ENCODE measurements at places on chromosomes 7 and 10.

DNA sequence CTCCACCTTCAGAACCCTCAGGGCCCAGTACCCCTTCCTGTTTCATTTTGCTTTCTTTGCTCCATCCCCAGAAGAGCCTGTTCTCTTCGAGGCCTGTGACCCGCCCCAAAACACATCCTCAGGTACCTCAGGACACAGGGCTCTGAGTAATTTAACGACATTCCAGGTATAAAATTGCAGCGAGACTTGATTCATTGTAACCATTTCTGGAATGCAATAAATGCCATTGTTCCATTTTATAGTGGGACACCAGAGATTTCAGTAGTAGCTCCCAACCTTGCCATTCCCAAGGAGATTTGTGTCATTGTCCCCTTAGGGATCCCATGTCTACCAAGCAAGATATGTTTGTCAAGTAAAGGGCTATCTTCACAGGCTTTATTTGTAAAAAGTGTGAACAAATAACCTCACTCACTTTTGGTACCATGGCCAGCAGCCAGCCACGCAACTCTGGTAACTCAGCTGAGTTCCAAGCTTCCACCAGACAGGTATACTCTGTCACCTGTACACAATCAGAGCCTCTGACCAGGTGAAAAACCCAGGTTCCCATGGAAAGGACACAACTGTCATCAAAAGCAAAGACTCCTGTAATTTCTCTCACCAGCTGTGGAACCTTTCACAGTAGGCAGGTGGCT lies 441.3 kb downstream of the PLXNA4 start:
- no peak for DNase-seq

GRCh38 chr7:16926283-16926682 lies 44.5 kb upstream of the AGR3 start:
- DNase-seq = no peak

GRCh38 chr7:126398285-126398684 lies 854.5 kb downstream of the GRM8 start:
- no peak for DNase-seq

- no peak for DNase-seq
Measured at GRCh38 chr10:121614613-121615434, 16.6 kb upstream of the FGFR2 start.

DNA sequence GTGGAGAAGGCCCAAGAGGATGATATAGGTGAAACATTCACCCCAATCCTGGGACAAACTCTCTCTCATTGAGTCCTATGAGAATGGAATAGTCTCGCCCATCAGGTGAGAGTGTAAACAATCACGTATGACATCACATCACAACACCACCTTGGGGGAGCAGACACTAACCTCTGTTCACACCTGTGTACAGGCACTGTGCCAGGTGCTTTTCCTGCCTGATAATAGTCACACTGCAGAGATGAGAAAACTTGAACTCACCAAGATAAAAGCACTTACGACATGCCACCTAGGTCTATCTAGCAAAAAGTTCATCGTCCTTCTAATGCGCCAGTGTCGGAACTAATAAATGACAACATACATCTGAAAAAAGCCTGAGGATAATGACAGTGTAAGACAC lies 187.8 kb downstream of the FAM107B start:
- DNase-seq = no peak

DNA sequence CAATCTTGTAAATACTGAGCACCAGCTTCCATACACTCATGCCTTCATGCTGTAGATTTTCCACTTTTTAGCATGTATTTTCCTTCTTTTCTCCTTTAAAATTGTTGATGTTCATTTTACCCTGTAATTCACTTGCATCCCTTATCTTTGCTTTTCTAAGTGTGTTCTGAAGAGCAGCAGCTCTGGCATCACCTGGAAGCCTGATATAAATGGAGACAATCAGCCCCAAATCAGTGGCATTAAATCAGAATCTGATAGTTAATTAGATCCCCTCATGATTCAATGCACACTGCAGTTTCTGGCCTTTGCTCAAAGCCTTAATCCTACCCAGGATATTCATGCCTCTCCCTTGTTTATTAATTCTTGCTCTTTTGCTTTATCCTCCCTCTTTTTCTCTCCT lies 942.4 kb downstream of the XPNPEP1 start:
- no peak for DNase-seq

DNA sequence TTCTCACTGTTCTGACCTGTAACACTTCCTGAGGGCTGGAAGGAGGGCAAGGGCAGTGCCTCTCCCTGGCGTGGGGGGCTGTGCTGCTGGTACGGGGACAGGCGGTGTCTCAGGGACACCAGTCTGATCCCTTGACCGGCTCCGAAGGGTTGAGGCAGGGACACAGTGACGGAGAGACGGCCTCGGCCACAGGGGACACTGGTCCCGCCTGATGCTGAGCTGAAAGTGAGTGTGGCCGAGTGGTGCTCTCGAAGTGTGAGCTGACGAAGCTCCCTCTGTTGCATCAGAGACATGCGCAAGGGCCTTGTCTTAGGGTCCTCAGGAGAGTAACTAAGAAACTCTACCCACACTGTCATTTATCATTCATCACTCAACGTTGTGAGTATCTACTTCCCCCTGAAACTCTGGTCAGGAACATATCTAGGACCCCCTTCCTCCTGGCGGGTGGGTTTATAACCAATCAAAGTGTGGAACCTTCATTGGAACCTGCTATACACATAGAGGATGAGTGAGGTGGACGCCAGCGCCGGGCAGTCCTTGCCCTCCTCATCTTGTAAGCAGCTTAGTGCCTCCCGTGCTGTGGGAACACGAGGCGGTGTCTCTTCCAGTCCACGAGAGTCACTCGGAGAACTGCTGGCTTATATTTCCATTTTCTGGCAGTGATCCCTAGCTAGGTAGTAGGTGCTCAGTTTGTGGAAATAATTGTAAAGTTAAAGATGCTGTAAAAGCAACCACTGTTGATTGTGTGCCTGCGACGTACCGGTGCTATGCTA lies 283.1 kb downstream of the DNAJB6 start:
- no peak for DNase-seq

DNA sequence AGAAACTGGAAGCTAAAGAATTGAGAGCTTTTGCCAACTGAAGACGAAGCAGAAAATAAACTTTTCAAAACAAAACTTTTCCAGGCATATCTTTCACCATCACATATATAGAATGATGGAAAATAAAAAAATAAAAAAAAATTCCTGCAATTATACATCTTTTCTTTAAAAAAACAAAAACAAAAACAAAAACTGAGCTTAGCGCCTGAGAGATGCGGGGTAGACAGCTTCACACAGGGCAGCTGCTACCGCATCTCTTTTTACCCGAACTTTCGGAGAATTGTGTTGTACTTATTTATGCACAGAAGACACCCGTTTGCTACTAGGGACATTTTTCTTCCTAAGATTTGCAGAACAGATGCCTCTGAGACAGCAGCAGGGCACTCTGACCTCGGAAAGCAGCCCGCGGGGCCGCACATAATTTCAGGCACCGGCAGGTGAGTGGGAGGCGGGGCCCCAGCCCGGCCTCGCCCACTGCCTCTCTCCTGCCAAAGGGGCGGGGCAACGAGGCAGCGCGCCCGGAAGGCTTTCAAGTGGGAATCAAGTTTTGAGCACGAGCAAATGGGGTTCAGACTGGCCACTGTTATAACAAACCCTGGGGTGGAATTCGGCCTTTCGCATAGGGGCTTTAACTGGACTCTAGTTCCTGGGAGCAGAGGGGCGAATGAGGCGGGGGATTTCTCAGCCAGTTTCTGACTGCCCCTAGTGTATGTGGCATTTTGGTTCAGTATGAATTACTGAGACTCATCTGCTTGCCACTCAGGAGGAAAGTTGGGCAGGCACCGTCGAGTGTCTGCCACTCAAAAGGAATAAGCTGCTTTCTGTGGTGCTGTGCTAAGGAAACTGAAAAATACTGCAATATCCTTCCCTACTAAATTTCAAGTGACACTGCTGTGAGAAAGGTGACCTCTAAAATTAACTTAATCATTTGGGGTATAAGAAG lies 18.5 kb upstream of the FAM133B start:
- no peak for DNase-seq

- no peak for DNase-seq
Measured at GRCh38 chr7:28512668-28513440, 100.5 kb downstream of the CREB5 start.

GRCh38 chr7:78185149-78185745 lies 386.7 kb downstream of the PHTF2 start:
- no peak for DNase-seq

DNA sequence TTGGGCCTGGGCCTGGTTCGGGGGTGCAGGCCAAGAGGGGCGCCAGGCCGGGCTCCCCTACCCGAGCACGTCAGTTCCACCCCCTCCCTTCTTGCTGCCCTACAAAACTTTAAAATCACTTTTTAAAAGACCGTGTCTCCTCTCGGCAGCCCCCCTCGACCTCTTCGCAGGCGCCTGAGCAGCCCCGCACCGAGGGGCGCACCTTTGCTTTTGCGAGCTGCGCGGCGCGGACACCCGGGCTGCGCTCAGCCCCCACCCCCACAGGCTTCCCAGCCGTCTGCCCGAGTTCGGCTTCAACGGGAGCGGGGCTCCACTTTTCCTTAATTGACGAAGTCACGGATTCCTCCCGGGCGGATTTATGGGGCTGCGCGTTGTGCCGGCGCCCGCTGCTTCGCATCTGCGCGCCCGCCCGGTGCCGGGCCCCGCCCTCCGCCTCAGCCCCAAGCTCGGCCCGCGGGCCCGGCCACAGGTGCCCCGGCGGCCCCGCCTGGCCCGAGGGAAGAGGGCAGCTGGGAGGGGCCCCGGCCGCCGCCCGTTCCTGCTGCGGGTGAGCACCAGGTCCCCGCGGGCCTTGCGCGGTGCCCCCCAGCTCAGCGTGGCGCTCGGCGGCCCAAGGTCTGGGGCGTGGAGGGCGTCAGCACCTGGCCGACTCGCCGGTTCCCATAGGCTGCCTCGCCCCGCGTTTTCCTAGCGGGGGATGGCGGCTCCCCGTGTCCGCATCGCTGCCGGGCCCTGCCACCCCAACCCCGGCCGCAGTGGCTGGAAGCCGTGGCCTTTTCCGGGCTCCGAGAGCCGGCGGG lies 10.8 kb upstream of the MNX1 start:
- no peak for DNase-seq

DNA sequence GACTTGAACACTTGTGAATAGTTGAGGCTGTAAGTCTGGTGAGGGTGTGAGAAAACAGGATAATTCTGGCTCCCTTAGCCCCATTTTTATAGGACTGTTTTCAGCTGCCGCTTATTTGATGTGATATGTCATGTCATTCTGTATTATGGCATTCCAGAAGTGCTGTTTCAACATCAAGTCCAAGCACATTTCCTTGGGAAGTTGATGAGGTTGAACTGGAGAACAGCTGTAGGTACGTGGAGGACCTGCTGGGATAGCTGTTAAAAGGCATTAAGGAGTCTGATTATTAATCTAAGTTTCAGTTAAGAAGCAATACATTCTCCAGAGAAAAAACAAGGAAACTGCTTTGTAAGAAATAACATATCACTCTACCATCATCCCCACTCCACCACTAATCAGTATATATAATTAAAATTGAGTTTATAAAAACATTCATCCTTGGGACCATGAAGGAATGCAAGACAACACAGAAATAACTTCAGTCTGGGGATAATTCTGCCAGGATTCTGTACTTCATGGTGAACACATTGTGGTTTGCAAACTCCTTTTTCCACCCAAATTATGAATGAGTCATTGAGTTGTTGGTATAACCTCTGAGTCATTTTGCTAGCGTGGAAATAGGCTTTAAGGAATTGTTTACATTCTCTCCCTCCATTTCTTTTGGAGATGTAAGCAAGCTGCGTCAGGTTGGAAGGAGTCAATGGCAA lies 39.9 kb upstream of the TMEM229A start:
- no peak for DNase-seq

DNA sequence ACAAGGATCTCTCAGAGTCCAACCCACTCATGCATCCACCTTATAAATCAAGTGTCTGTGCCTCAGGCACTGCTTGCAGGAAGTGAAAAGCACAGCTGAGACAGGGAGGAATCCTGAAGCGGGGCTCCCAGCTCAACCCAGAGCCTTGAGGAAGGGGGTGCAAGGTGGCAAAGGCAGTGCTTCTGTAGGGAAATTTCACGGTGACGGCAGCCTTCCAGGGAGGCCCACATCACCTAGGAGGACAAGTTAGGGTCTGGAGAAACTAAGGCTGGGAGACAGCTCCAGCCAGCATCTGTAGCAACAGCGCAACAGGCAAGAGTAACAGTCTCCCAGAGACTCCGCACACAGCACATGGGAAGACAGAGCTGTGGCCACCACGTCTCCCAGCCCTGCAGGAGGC lies 2.7 kb downstream of the AOC1 start:
- no peak for DNase-seq

DNA sequence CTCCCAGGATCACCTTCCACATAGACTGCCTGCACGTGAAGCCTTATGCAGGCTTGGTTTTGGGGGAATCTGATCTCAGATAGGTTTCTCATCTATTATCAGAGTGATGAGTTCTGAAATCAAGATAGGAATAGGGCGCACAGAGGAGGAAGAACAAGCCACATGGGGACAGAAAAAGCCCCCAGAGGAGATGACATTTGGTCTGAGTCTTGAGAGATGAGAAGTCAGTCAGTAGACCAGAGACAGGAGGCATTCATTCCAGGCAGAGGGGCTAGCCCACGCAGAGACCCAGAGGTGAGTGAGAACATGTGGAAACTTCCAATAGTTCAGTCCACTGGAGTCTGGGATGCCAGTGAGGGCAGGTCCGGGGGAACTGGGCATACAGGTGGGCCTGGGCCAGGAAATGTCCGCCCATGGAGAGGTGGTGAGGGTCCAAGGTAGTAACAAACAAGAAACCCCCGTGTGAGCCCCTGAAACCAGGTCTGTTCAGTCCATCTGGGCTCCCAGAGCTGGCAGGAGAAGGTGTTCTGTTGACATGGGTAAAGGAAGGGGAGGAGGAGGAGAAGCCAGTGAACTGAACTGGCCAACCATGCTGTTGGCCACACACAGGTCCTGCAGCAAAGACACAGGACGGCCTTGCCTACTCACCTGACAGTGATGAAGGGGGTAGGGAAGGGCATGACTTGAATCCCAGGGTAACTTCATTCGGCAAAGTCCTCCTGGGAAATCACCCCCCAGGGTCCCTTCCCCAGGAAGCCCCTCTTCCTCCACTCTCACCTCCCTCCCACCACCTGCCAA lies 69.3 kb upstream of the SMNDC1 start:
- DNase-seq = no peak

- DNase-seq = no peak
Measured at GRCh38 chr10:88097092-88097516, 233.7 kb downstream of the PTEN start.

DNA sequence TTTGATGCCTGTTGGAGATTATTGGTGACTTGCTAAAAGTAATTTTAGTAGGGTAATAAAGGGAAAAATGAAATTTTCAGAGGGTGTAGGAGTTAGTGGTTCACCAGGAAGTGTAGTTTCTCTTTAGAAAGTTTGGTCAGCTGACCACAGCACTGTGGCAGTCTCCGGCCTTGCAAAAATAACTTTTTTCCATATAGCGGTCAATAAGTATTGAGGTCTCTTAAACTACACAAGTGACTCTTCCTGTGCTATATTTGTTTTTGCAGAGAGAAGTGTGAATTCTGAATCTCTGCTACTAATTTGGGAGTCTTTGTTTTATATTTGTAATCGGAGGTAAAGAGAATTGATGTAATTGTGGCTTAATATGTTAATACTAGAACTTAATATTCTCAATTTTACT lies 24.3 kb downstream of the PTPN12 start:
- peak; percentile 6 for DNase-seq

- no peak for DNase-seq
Measured at GRCh38 chr10:123669886-123670285, 3.7 kb downstream of the GPR26 start.
